ENCODE measurements at places on chromosomes 6 and 20. TPM values are rescaled to one million over a fixed set of nuclear protein-coding genes. Genes with fewer than 3 reads are reported as not detected.

DNA sequence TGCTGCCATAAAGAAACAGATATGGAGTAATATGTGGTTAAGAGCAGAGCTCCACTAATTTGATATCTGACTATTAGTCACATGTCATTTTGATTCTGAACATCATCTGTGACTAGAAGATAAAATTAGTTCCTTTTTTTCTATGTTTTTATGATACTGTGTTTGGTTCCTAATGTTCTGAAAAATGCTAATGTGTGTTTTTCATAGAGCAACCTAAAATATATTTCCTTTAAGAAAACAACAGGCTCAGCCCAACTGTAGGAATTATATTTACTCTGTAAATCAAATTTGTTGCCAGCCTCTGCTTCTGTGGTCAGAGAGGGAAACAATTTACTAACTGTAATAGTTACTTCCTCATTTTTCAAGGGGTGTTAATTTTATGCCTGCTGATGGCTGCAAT, 33.3 kb upstream of the TXLNB start:
- no peak for DNase-seq

- DNase-seq, result no peak
These were observed 24.3 kb downstream of the TOP1 start for GRCh38 chr20:41052742-41053419.

- no peak for DNase-seq
These were observed 49.9 kb upstream of the ADGRF1 start for GRCh38 chr6:47091886-47092668.

GRCh38 chr6:105292689-105293339, 110.1 kb downstream of the PREP start:
- no peak for DNase-seq

DNA sequence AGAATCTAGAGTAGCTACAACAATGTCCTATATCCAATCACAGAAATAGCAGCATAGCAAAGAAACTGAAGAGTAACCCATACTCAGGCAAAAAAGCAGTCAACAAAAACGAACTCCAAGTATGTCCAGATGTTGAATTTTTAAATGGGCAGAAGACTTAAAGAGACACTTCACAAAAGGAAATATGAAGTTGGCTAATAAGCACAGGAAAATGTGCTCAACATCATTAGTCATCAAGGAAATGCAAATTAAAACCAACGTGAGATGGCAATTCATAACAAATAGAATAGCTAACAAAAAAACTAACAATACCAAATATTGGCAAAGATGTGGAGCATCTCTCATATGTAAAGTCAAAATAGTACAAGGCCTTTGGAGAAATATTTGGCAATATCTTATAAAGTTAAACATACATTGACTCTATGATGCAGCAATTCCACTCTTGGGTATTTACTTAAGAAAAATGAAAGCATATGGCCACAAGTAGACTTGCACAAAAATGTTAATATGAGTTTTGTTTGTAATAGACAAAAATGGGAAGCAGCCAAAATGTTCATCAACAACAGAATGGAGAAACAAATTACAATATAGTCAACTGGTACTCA, 37.7 kb downstream of the FRK start:
- no peak for DNase-seq

DNA sequence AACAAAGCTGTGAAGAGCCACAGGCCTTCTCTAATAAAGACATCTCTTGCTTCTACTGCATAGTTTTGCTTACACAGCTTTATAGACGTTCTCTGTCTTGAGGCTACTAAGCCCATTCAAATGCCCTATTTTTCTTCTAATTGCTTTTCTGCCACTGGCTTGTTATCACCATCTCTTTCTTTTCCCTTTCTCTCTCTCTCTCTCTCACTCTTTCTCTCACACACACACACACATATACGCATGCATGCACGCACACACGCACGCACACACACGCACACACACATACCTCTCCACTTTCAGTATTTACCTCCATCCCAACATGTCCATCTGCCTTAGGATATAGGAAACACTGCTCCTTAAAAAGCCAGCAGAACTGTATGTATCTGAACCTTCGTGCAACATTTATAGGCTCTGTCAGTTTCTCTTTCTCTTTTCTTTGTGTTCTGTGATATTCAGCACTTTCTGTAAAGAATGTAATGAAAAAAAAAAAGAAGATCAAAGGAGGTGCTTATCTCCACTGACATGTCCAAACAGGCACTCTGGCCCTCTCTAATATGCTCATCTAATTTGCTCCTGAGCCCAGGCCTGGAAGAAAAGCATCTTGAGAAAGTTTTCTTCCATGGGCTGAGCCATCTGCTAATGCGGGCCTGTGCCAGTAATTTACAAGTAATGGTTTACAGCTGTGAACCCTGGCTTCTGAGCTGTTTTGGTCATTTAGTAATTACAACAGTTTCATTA, 1046.7 kb upstream of the MAP3K7 start:
- DNase-seq, result no peak

DNA sequence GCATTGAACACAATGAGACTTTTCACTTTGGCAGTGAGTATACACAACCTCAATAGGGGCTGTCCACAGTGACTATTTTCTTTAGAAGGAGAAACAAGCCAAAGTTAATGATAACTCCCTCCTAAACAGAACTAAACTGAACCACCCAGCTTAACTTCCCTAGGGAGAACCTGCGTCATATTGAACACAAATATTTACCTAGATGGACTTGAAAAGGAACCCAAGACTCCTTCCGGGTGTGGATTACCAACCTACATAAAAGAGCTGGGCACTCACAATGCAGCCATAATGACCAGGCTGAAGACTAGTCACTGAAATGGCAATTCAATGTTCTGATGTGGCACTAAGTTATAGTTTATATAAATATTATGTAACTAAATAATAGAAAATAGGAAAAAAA, 160.6 kb downstream of the IBTK start:
- no peak for DNase-seq

GRCh38 chr6:67133973-67134372, 1426.9 kb upstream of the EYS start:
- DNase-seq, result no peak

GRCh38 chr6:9540126-9540525, 874.7 kb downstream of the TFAP2A start:
- no peak for DNase-seq

- no peak for DNase-seq
These were observed 4.6 kb upstream of the LSM14B start for GRCh38 chr20:62117658-62118057.

DNA sequence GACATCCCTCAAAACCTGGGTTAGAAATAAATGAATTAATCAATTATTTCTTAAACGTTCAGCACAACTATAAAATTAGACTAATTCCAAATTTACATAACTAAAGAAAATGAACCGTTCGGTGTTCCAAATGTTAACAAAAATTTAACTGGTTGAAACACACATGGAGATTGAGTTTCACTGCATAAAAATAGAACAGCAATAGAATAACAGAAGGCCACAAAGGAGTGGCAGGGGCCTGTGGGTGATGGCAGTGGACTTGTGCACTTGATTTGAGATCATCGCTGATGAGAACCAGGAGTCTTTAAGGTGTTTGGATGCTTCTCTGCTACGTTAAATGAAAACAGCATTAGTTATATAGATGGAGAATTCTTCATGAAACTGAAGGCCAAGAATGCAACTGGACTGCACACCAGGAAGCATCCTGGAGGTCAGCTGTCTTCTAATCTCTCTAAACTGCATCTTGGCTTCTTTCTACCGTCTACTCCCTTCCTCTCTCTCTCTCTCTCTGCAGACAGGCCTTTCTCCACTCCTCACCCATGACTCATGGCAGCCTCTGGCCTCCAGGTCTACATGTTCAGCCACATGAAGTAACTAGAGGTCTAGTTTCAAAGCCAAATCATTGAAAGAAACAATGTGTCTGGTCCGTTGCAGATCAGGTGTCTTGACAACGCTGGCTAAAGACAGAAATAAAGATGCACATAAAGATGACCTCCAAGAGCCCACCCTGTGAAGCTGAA, 111.3 kb downstream of the SIM1 start:
- no peak for DNase-seq

DNA sequence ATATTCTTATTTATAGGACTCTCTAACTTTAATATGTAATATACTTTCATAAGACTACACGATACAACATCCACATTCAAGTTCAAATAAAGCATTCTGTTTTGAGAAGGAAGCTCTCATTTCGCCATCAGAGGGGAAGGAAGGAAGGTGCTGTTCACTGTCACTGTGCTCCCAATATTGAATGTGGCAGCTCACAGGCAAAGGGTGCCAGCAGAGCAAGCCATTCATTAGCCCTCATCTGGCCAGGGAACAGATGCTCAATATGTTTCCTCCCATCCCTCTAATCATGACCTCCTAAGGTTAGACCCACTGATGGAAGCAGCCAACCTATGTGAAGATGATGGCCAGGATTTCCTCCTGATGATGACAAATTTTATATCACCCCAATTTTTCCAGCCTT, 154.4 kb downstream of the DST start:
- no peak for DNase-seq

- DNase-seq, result no peak
These were observed 43.5 kb downstream of the PANK2 start for GRCh38 chr20:3932681-3933080.

GRCh38 chr20:38799203-38799602, 6.3 kb upstream of the PPP1R16B start:
- DNase-seq, result no peak

DNA sequence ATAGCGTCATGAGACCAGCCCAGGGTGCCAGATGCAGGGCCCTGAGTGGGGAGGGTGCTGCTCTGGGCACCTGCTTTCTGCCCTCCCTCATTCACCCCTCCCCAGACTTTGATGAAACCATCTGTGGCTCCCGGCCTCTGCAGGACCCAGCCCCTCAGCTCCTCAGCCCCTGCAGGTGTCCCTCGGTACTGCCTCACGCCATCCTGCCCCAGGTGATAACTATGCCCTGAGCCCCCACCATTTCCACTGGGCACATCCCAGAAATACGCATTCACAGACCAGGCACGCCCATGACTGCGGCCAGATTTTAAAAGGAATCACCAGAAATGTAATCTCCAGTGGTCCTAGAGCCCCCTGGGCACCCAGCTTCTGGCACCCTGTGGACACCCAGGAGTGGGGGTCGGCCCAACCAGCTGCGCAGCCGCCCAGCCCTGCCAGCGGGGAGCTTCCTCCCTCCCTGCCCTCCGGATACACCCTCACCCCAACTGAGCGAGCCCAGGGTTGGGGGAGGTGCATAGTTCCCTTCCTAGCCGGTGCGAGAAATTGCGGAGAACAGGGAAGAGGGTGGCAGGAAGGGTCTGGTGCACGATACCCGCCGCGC, 615 bp upstream of the NTSR1 start:
- DNase-seq, result no peak

GRCh38 chr6:137731960-137732616, 135.0 kb upstream of the TNFAIP3 start:
- no peak for DNase-seq

DNA sequence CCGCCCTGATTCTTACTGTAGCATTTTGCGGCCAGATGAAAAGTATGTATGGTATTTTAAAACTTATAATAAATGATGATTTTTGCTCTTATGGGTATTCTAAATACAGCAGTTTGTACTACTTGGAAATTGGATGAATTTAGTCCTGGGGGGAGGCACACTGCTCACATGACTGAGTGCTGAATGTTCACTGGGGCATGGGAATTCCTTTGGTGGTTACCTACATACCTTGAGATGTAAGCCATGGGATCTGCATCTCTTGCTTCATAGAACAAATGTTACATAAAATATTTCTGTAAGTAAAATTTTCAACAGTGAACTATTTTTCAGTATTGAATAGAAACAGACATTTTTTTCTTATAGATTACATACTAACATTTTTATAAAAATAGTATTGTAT, 71.1 kb downstream of the FIG4 start:
- no peak for DNase-seq

DNA sequence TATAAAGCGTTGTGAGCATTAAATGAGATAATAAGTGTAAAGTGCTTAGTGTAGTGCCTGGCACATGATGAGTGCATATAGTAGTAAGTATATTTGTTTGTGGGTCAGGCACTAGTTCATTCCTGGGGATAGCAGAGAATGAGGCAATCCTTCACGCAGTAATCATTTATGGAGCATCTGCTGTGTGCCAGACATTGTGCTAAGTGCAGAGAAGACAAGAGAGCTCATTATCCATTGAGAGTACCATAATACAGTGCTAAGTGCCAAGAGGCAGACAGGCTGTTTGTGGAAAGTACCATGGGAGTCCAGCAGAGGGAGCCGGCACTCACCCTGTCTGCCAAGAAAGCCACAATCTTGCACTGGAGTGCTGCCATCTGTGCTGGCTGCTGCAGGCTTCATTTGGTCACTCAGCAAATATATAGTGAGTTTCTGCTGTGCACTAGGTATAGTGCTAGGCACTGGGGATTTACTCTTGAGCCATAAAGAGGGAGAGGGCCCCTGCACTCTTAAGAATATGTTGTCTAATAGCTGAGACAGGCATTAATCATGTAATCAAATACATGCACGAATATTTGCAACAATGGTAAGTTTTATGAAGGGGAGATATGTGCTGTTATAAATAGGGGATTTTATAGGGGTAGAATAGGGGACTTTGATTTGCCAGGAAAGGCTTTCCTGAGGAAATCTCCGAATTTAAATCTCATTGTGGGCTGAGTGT, 12.9 kb upstream of the MROH8 start:
- DNase-seq, result peak; percentile 51

GRCh38 chr6:138104618-138105213, 2.5 kb downstream of the PERP start:
- DNase-seq, result no peak

- DNase-seq, result no peak
These were observed 13.0 kb upstream of the MRPS10 start for GRCh38 chr6:42230345-42231321.

DNA sequence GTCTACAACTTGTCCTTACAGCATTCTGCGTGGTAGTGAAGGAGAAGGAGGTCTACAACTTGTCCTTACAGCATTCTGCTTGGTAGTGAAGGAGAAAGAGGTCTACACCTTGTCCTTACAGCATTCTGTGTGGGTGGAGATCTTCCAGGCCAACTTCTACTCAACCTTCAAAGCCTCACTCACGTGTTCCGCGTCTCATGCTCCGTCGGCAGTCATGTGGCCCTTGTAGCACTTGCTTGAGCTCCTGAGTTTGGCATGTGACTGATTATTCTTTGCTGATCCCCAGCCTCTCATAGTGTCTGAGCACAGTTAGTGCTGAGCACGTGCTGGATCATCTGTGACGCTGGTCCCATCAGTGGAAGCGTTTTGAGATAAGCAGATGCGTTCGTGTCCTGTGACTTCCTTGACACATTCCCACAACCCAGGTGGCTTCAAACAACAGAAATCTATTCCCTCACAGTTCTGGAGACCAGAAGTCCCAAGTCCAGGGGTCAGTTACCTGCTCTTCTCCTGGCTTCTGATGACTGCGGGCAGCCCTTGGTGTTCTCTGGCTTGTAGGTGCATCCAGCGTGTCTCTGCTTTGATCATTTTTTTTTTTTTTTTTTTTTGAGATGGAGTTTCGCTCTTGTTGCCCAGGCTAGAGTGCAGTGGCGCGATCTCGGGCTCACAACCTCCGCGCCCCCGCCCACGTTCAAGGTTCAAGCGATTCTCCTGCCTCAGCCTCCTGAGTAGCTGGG, 2.6 kb downstream of the SS18L1 start:
- DNase-seq, result no peak

Gene HINT3
- 20.9 TPM for total RNA-seq

Gene PRICKLE4
- 4.9 TPM for total RNA-seq

Gene REM1
- not detected for total RNA-seq

Gene SOX18
- total RNA-seq, result not detected

Gene CCN6
- not detected for total RNA-seq

Gene TRIM40
- total RNA-seq, result not detected

Gene ACOT8
- 23.2 TPM for total RNA-seq

Gene HSD17B8
- 9.2 TPM for total RNA-seq

All from progenitor cell of endocrine pancreas (in vitro differentiated cells).